Activated gamma-delta T cell treated with Interleukin-2 at 50 U/mL for 16 hours (primary cell): ENCODE measurements at places on chromosomes 5 and 9.

DNA sequence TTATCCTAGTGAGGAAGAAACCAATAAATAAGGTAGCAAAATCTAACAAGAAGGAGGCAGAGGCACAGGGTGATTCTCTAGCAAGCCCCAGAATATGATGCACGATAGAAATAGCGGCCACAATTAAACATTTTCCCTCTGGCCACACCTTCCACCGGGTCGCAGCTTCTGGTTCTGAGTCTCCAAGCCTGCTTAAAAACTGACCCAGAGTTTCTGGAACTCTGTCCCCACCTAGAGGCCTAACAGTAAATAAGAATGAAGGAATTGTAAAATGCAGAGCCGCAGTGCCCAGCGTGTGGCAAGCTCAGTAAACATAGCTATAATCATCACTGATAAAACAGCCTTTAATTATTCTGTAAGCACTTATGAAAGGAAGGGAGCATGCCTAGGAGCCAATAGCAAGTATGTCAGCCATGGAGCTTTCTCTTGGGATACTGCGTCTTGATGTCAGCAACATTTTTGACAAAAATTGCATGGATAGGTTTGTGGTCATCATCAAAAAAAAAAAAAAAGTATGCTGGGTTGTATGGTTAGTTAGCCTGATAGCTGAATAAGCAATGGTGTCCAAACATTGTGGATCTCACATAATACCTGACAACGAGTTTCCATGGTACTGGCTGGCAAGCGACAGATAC, 465.5 kb downstream of the DNAH5 start:
- no peak for DNase-seq

- no peak for DNase-seq
Observed at GRCh38 chr9:132516911-132517310, 65.5 kb upstream of the BARHL1 start.

- DNase-seq = no peak
Observed at GRCh38 chr9:109990541-109990940, 210.5 kb downstream of the PALM2AKAP2 start.

GRCh38 chr9:127318651-127319167, 54.1 kb downstream of the GARNL3 start:
- DNase-seq = no peak

GRCh38 chr5:5881294-5881693, 458.8 kb downstream of the ICE1 start:
- DNase-seq = no peak

GRCh38 chr9:8401961-8402705, 602.6 kb upstream of the DMAC1 start:
- DNase-seq = no peak
